ENCODE measurements at places on chromosomes 12 and 14. TPM values are rescaled to one million over a fixed set of nuclear protein-coding genes. Genes with fewer than 3 reads are reported as not detected.

GRCh38 chr12:8034802-8035201, 2.3 kb downstream of the FOXJ2 start:
- DNase-seq, result peak; percentile 31

- DNase-seq, result no peak
Measured at GRCh38 chr12:71141378-71141926, 16.3 kb downstream of the TSPAN8 start.

DNA sequence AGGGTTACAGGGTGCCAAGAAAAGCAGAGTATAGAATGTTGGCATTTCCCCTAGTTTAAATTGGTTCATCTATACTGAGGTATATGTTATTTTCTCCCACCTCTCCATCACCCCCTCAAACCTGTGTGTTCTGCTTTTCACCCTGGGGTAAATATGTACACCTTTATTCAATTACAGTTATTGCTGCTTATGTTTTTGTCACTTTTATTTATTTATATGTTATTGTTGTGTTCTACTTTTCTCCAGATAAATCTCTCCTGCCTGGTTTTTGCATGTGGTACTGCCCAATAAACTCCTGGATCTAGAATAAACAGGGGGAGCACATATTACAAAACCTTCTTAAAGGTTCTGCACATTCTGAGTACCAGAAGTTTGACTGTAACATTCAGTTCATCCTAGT, 122.1 kb upstream of the NPAS3 start:
- no peak for DNase-seq

Gene IL22
- total RNA-seq, result not detected

Gene TRIAP1
- 55.3 TPM for total RNA-seq
